ENCODE measurements at places on chromosomes 16 and 17. TPM values are rescaled to one million over a fixed set of nuclear protein-coding genes. Genes with fewer than 3 reads are reported as not detected.

Gene CFAP97D1
- not detected for total RNA-seq

Gene SLC16A6
- total RNA-seq: 0.19 TPM

Gene TBX2
- total RNA-seq: 0.15 TPM

Gene AXIN2
- total RNA-seq: 0.49 TPM

DNA sequence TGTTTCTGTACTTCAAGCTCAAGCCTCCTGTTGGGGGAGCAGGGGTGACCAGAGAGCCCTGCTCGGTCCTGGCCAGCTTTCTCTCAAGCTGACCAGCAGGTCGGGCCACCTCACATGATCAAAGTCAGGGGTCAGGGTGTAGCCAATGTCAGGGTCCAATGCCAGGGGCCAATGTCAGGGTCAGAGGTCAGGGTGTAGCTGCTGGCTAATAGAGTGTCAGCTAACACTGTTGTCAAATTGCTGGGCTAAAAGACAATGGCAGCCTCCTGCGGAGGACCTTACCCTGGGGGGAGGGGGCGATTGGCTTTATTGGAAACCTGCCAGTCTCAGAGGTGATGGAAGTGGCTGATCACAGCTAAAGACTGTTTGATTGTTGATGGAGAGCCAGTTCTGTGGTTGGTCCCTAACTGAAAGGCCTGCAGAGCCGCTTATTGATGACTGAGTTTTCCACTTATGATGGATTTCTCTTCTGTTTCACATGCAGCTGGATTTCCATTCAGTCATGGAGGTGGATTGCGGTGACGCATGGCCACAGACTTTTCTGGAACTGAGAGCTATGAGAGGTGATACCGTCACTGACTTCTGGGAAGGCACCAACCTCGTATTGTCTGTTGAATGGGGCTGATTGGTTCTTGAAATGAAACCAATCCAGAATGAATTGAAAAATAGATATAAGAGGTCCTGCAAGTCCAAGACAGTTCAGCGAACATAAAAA lies 97.4 kb upstream of the ZFHX3 start:
- no peak for DNase-seq
- no peaks in the 10 kb centered on the region for H3K36me3 ChIP-seq
- H3K4me1 ChIP-seq: peaks cover 10% of the 10 kb centered on the region
- no peak overlapping the region for H3K27ac ChIP-seq
- peaks cover 53% of the 10 kb centered on the region for H3K27me3 ChIP-seq
- no peak overlapping the region for H3K4me3 ChIP-seq

DNA sequence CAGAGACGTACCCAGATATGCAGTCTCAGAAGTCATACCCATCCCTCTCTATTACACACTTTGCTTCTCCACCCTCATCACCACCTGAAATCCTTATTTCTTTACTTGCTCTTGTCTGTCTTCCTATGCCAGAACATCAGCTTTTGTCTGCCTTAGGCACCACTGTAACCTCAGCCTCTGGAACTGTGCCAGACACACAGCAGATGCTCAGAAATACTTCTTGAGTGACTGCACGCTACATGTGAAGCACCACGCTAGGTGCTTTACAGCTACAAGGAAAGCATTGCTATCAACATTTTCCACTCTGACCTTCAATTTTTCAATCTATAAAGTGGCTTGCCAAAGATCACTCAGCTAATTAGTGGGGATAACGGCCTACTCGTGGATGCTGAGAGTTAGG lies 226.8 kb downstream of the CHD9NB start:
- H3K27ac ChIP-seq: no peak overlapping the region
- H3K36me3 ChIP-seq: no peaks in the 10 kb centered on the region
- DNase-seq: no peak

DNA sequence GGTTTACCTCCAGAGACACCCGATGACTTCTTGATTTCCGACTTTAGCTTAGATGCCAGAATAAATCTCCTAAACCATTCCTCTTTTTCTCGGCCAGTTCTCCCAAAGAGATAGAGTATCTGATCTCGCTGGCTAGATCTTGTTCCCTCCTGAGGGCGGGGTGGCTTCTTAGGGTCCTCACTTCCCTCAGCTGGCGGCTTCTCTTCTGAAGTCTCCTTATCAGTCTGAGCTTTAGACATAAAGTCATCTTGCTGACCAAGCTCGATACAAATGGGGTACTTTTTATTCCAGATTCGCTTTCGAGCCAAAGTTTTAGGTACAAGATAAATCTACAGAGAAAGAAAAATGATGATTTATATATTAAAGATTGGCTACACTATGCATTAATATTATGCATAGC lies 63.6 kb upstream of the ERN1 start:
- no peak overlapping the region for H3K27ac ChIP-seq
- DNase-seq: no peak
- H3K4me3 ChIP-seq: no peak overlapping the region
- H3K36me3 ChIP-seq: no peaks in the 10 kb centered on the region
- no peaks in the 10 kb centered on the region for H3K27me3 ChIP-seq
- H3K4me1 ChIP-seq: no peaks in the 10 kb centered on the region

GRCh38 chr17:3033248-3033640 lies 30.2 kb downstream of the OR1D5 start:
- no peaks in the 10 kb centered on the region for H3K4me1 ChIP-seq
- no peak overlapping the region for H3K4me3 ChIP-seq
- DNase-seq: no peak
- peaks cover 15% of the 10 kb centered on the region for H3K36me3 ChIP-seq
- H3K27ac ChIP-seq: no peak overlapping the region

DNA sequence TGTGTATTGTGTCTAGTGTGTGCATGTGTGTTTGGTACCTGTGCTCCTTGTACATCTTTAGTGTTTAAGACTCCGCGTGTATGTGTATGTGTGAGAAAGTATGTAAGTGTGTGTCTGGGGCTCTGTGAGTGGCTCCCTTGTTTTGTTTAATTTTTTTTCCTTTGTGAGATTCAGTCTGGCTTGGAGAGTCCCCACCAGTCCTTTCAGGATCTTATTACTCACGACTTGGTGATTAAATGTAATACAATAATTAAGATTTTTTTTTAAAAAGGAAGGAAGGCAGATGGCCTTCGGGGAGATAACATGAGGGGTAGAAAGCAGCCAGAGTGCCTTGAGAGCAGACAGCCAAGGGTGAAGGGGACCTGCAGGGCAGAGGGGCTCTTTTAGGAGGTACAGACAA lies 33.9 kb downstream of the FZD2 start:
- peaks cover 27% of the 10 kb centered on the region for H3K27me3 ChIP-seq
- H3K4me3 ChIP-seq: no peak overlapping the region
- peaks cover 5% of the 10 kb centered on the region for H3K36me3 ChIP-seq
- no peak overlapping the region for H3K27ac ChIP-seq
- DNase-seq: no peak
- H3K4me1 ChIP-seq: peaks cover 17% of the 10 kb centered on the region

GRCh38 chr17:74923538-74924249 lies 379 bp upstream of the OTOP2 start:
- H3K27me3 ChIP-seq: peaks cover 83% of the 10 kb centered on the region
- peaks cover 3% of the 10 kb centered on the region for H3K36me3 ChIP-seq
- H3K4me3 ChIP-seq: peak overlapping the region; percentile 61

DNA sequence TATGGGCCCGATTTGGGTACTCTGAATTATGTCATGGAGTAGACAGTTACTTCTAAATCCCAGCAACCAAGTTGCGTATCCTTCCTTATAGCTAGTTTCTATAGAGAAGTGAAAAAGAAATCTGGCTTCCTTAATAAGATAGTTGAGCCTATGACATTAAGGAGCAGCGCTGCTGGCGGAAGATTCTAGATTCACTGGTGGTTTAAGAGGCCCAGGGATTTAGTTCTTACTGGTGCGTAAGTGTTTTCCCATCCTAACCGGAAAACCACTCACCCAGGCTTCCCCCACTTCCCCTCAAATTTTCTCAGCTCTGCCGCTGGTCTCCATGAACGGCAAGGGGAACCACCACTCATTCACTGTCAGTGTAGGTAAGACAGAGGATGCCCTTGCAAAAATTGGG lies 230.4 kb downstream of the CPPED1 start:
- no peaks in the 10 kb centered on the region for H3K36me3 ChIP-seq
- DNase-seq: no peak
- H3K27me3 ChIP-seq: no peaks in the 10 kb centered on the region
- no peak overlapping the region for H3K4me3 ChIP-seq
- peaks cover 9% of the 10 kb centered on the region for H3K4me1 ChIP-seq
